ENCODE measurements at places on chromosomes 6 and 20. TPM values are rescaled to one million over a fixed set of nuclear protein-coding genes. Genes with fewer than 3 reads are reported as not detected.

GRCh38 chr20:11186301-11187008 is 512.7 kb upstream of the JAG1 start:
- DNase-seq = no peak

DNA sequence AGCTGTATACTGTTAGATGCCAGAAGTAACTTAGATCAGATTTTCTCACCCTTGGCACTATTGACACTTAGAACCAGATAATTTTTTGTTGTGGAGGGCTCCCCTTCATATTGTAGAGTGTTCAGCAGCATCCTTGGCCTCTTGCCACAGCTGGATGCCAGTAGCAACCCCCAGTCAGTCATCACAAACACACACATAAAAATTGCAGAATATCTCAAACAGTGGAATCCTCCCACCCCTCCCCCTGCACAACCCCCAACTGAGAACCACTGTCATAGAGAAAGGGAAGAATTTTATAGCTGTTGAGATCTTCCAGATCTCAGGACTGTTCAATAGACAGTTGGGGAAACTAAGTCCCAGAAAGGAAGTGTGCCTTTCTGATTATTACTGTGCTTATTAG is 81.2 kb upstream of the VSTM2L start:
- DNase-seq = no peak

GRCh38 chr20:36969051-36969450 is 17.5 kb upstream of the SAMHD1 start:
- no peak for DNase-seq

GRCh38 chr20:62395311-62396242 is 8.7 kb downstream of the RPS21 start:
- DNase-seq = no peak

DNA sequence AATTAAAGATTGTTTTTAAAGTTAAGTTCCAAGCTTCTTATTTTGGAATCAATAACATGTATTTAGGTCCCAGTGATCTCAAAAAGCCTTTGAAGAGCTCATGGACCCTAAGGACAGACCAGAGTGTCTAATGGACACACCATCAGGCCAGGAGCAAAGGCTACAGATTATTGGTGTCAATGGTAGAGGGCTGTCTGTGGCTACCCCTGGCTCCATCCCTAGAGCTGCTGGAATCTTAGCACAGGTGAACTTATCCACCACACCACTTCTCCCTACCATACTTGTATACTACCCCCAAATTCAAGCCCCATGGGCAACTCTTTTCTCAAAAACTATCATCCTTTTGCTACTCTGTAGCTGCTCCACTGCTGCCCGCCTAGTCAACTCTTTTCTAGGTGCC is 79.4 kb upstream of the BEND6 start:
- no peak for DNase-seq

DNA sequence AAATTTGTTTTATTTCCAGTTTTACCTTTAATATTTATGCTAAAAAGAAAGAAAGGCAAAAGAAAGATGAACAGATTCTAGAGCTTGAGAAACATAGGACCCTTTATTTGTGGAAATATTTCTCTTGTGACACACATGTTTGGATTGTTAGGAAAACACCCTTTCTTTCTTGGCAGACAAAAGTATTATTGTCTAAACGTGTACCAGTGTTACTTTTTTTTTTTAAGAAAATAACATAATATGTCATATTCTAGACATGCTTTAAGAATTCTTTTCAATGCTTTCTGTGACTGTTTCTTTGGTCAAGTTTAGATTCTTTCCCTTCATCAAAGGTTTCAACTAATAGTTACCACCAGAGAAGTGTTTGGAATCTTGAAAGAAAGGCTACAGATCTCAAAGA is 183.4 kb upstream of the CNR1 start:
- DNase-seq = no peak

DNA sequence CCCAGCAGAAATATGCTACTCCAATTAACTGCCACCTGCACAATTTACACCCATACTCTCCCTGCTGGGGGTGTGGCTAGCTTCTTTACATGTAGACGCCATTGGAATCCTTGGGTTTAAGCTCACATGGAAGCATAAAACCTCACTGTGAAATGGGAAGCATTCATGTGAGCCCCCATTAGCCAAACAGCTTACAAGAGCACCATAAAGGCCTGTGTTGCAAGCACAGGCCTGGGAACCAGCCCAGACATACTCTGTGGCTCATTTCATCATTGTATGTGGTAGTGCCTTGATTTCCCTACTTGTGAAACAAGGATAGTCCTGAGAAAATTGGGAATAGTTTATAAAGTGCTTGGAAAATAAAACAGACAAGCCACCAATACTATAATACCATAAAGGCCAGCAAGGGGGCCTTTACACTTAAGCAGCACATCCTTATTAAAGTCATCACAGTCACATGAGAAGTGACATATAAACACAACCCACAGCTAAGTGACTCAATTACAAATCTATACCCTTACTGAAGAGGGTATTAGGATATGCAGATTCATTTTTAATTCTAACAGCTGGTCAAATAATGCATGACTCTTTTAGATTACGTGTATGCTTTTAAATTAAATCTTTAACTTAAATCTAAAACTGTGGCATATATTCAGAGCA is 6.8 kb downstream of the ADNP start:
- no peak for DNase-seq

DNA sequence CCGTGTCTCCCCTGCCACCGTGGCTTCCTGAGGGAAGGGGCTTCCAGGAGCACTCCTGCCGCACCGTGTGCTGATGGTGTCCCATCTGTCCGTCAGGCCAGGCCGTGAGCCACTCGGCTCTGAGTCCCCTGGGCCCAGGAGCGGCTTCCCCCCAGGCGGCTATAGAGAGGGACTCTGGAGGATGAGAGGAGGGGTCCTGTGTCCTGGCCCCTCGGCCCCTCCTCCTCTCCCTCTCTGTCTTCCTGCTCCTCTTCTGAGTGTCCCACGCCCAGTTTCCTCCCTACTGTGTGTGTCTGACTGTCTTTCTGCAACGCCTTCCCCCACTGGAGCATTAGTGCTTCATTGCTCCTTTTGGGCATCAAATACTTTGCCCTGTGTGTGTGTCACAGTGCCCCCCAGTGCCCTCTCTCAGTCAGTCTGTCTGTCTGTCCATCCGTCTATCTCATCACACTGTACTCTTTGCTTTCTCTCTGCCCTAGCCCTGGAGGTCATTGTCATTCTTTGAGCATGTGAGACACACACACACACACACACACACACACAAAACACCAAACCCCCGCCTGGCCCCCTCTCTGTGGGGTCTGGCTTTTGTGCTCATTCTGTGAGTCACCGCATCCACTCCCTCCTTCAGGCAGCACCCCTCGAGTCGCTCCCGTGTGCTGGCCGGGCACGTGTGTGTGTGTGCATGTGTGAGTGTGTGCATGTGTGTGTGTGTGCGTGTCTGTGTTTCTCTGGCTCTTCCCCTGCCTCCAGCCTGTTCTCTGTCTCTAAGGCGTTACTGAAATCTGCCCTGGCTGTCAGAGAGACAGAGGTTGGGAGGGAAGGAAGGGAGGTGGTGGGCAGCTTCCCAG is 71.9 kb downstream of the SRC start:
- DNase-seq = peak; percentile 43

GRCh38 chr6:158366363-158366762 is 54.1 kb downstream of the TULP4 start:
- DNase-seq = no peak

DNA sequence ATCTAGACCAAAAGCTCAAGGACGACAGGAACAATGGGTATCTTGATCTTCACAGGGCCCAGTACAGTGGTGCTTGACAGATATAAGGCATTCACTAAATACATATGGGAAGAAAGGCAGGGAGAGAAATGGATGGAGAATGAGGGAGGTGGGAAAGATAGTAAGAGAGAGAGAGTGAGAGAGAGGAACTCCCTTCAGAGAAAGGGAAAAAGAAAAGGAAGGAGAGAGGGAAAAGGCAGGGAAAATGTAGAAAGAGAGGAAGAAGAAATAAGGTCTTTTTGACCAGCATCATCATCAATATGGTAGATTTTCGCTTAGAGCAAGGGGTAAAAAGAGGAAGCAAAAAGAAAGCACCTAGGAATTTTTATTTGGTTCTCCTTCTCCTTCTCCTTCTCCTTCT is 760 bp upstream of the ANKRD66 start:
- no peak for DNase-seq

DNA sequence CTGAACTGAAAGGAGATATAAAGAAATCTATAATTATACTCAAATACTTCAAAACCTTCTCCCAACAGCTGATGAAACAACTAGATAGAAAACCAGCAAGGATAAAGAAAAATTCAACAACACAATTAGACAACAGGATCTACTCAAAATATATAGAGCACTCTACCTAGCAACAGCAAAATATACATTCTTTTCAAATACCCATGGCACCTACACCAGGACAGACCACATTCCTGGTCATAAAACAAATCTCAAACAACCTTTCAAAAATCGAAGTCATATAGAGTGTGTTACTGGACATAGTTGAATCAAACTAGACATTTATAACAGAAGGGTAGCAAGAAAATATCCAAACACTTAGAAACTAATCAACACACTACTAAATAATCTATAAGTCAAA is 43.2 kb downstream of the RNF24 start:
- no peak for DNase-seq

DNA sequence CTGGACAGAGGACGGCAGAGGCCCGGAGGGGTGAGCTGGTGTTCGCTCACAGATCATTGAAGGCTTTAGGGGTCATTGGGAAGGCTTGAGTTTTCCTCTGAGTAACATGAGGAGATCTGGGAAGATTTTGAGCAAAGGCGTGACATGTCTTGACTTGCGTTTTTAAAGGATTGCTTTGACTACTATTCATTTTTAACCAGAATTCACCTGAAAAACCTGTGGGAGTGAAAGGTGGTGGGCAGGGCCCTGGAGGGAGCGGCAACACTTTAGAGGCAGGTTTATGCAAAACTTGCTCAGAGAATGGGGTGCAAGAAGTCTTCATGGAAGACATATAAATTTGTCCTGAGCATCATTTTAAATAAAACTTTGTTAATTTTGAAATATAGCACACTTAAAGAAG is 72.2 kb upstream of the EEF1E1 start:
- DNase-seq = no peak

DNA sequence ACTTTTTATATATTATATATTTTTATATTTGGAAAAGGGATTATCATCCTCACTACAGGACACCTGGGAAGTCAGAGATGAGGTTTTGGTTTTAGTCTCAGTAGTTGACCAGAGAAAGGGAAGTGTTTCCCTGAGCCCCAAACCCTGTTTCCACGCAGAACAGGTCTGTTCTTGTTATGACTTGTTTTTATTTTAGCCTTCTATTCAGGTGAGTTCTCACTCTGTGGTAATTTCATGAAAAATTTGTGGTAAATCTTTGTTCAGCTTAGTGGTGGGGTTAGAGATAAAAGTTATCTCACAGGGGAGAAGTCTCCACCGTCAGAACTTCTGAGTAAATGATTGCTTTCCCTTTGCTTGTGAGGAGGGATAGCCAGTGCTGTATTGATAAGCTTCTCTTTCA is 224.9 kb downstream of the FARS2 start:
- no peak for DNase-seq

DNA sequence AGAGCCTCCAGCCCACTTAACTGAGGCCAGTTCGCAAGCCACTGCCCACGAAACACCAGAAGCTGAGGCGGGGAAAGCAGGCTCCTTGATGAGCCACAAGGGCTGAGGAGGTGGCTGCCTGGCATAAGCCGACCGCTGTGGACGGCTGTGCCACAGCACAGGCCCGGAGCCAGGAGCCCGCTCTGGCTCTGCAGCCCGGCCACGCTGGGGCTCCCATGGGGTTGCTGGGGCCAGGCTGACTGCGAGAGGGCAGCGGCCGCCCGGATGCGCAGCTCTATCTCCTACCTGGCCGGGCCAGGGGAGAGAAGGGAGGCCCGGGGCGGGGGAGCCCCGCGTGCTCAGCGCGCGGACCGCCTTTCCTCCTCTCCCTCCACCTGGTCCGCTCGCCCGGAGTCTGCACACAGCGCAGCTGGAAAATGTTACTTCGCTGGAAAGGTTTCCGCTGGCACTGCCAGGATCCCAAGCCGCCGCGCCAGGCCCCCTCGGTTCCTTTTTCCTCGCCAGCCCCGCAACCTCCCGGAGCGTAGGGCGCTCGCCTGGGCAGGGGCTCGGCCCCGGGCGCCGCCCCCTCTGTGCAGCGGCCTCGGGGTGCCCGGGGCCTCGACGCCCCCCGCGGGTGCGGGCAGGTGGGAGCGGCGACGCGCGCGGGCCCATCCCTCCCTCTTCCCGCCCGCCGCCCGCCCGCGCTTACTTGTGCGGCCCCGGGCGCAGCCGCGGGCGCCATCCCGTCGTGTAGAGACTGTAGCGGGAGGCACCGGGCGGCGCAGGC is 657 bp downstream of the EMILIN3 start:
- DNase-seq = peak; percentile 42

DNA sequence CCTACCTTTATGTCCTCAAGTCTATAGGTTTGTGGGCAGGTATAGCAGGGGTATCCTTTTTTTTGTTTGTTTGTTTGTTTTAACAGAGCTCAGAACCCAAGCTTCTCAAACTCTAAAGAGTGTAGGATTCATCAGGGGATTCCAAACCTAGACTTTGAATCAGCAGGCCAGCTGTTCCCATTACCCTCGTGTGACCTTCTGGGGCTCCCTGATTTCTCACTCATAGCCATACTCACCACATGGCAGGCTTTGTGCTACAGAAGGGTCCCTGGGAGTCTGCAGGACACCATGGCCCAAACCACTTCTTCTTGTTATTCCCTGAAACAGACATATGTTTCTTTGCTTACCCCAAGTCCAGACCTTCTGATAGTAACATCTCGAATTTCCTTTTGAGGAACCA is 350.8 kb upstream of the TSHZ2 start:
- DNase-seq = no peak

DNA sequence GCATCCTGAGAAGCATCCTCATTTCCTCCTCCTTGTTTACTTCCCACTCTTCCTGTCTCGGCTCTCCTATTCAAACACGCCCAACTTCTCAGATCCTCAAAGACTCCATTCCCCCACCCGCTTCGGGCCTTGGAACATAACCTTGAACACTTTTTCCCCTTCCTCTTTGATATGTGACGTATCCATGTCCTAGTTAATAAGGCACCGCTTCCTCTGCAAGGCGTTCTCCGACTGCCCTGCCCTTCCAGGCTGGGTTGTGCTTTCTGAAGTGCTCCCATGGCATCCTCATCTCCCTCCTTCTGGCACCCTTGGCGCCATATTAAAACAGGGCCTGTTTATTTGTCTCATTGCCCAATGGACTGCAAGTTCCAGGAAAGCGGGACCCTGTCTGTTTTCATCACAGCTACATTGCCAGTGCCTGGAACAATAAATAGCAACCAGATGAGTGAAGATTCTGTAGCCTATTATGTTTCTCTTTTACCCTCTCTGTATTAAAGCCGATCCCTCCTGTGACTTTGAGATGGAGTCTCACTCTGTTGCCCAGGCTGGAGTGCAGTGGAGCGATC is 115.3 kb upstream of the TRAF3IP2 start:
- DNase-seq = no peak

The GID8 gene
- 17.9 TPM for polyA plus RNA-seq

The NECAB3 gene
- 55.4 TPM for polyA plus RNA-seq

The NTSR1 gene
- not detected for polyA plus RNA-seq

The TP53RK gene
- polyA plus RNA-seq = 21.4 TPM

The RPS6KA2 gene
- polyA plus RNA-seq = 34.8 TPM

The SLC35D3 gene
- not detected for polyA plus RNA-seq

The EMILIN3 gene
- 3.0 TPM for polyA plus RNA-seq

The ASIP gene
- polyA plus RNA-seq = 3.3 TPM

The HDGFL1 gene
- not detected for polyA plus RNA-seq

The FKBP1C gene
- polyA plus RNA-seq = 0.30 TPM
